Breast epithelium (tissue), 4 donors: ENCODE measurements at places on chromosomes 7 and 10. TPM values are rescaled to one million over a fixed set of nuclear protein-coding genes. Genes with fewer than 3 reads are reported as not detected.
A peak's percentile ranks its signal among the peaks of the same experiment; 100 is the strongest.

GRCh38 chr10:130137090-130137448 lies 878 bp downstream of the GLRX3 start:
- H3K27ac ChIP-seq = peak overlapping the region; percentile 84
- no peaks in the 10 kb centered on the region for H3K36me3 ChIP-seq
- no peaks in the 10 kb centered on the region for H3K27me3 ChIP-seq
- no peaks in the 10 kb centered on the region for H3K4me1 ChIP-seq

DNA sequence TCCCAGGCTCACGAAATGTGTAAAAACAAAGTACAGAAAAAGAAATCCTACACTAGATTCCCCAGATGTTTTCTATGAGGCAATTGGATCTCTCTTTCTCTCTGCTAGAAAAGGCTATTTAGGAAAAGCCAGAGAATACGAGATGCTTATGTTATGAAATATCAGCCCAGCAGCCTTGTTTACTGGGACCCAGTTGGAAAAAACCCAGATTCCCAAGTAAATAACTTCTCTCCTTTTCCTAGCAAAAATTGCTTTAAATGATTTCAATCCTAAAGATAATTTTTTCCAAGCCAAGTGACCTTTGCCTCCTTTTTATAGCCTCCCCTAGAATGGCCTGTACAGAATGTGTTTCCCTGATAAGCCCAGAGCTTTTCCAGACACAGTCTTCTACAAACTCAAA lies 199.3 kb downstream of the PLXNA4 start:
- no peak overlapping the region for H3K4me3 ChIP-seq
- H3K27me3 ChIP-seq = no peaks in the 10 kb centered on the region
- H3K36me3 ChIP-seq = no peaks in the 10 kb centered on the region
- H3K4me1 ChIP-seq = no peaks in the 10 kb centered on the region
- no peak overlapping the region for H3K27ac ChIP-seq

- no peaks in the 10 kb centered on the region for H3K36me3 ChIP-seq
- no peak overlapping the region for H3K27ac ChIP-seq
- no peak for DNase-seq
- no peaks in the 10 kb centered on the region for H3K27me3 ChIP-seq
- H3K4me1 ChIP-seq = no peaks in the 10 kb centered on the region
Measured at GRCh38 chr10:35200487-35200886, 73.8 kb downstream of the CREM start.

DNA sequence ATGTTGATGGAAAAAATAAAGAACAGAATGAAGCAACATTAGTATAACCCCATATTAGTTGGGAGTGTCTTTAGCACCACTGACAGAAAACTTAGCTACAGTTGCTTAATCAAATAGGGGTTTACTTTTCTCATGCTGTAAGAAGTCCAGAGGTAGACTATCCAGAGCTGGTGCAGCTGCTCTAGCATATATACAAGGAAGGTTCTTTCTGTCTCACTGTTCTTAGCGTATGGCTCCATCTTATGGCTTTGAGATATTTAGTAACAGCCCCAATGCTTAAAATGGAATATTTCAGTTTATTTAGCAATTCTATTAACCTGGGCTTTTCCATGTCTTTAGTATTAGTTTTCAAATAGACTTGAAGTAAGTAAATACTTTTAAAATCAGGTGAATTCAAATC lies 15.2 kb upstream of the WNT2 start:
- no peaks in the 10 kb centered on the region for H3K36me3 ChIP-seq

- no peak overlapping the region for H3K27ac ChIP-seq
- H3K4me3 ChIP-seq = no peak overlapping the region
- no peaks in the 10 kb centered on the region for H3K27me3 ChIP-seq
Measured at GRCh38 chr7:46577394-46577793, 656.3 kb upstream of the IGFBP3 start.

DNA sequence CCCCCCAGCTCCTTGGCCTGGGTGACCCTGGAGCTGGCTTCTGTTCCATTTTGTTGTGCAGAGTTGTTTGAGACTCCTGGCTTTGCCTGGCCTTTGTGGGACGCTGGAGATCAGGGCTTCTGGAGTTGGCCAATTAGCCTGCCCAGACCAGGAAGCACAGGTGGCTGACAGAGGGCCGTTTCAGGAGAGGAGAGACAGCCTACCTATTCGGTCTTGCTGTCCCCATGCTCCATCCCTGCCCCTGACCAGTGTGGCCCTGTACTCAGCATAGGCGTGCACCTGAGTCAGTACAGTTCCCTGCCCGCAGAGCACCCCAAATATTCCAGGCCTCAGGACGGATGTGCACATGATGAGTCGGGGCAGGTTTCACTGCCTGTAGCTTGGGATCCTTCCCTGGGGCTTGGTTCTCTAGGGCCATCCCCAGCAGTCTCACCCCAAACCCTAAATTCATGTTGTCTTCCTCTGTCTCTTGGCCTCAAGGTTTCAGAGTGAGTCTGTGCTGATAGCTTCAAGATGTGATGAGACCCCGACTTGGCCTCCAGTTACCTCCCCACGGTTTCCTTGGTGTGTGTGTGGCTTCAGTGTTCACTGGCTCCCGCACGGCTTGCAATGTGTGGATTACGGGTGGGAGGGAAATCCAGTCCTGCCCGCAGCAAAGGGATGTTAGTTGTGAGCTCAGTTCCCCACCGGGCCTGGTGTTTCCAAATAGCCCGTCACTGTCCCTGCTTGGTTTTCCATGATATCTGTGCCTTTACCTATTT lies 44.7 kb downstream of the HTRA1 start:
- H3K4me1 ChIP-seq = peaks cover 8% of the 10 kb centered on the region
- DNase-seq = no peak
- no peak overlapping the region for H3K4me3 ChIP-seq
- H3K27me3 ChIP-seq = no peaks in the 10 kb centered on the region
- H3K27ac ChIP-seq = no peak overlapping the region

DNA sequence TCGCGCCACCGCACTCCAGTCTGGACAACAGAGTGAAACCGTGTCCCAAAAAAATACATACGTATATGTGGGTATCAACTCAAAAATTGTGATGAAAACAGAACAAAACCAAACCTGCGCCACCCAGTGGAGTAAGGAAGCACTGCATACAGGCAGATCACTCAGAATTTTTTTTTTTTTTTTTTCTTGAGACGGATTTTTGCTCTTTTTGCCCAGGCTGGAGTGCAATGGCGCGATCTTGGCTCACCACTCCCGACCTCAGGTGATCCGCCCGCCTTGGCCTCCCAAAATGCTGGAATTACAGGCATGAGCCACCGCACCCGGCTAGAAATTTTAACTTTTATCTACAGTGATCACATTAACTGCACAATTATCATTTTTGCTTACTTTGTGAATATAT lies 9.1 kb upstream of the TMEM236 start:
- no peaks in the 10 kb centered on the region for H3K27me3 ChIP-seq
- no peaks in the 10 kb centered on the region for H3K4me1 ChIP-seq
- no peaks in the 10 kb centered on the region for H3K36me3 ChIP-seq

DNA sequence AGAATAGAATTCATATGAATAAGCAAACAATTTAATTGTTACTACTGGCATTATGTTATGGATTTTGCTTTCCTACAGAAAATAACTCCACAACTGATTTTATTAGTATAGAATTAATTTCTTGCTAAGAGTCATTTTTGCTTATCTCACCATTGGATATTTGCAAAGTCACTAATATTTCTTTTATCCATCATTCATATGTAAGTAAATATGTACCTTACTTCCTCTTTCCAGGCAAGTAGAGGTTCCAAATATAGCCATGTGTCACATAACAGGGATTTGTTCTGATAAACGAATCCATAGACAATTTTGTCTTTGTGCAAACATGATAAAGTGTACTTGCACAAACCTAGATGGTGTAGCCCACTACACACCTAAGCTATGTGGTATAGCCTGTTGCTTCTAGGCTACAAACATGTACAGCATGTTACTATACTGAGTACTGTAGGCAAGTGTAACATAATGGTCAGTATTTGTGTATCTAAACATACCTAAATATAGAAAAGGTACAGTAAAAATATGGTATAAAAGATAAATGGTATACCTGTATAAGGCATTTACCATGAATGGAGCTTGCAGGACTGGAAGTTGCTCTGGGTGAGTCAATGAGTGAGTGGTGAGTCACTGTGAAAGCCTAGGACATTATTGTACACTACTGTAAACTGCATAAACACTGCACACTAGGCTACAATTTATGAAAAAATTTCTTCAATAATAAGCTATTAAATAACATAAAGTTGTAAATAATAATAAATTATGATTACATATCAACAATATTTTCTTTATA lies 18.3 kb downstream of the KLLN start:
- no peak overlapping the region for H3K27ac ChIP-seq
- no peak overlapping the region for H3K4me3 ChIP-seq
- no peaks in the 10 kb centered on the region for H3K4me1 ChIP-seq
- H3K36me3 ChIP-seq = no peaks in the 10 kb centered on the region
- DNase-seq = no peak

- no peak overlapping the region for H3K27ac ChIP-seq
- no peak for DNase-seq
- H3K4me3 ChIP-seq = no peak overlapping the region
- H3K36me3 ChIP-seq = no peaks in the 10 kb centered on the region
Measured at GRCh38 chr7:55280031-55280454, 85.1 kb upstream of the LANCL2 start.

DNA sequence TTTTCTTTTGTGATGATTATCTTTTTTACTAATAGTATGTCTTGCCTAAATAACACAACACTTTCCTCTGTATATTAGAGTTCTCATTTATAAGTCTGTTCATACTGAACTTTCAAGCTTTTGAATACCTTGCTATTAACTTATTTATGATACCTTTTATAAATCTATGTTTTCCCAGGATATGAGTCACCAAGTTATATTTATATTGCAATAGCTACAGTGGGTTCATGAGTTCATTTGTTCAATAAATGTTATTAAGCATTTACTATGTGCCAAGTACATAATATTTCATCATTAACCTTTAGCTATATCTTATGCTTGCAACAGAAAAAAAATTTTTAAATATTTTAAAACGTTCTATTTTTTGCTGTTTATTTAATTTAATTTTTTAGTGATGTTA lies 18.3 kb downstream of the CLCN1 start:
- no peak for DNase-seq
- no peaks in the 10 kb centered on the region for H3K27me3 ChIP-seq
- H3K4me3 ChIP-seq = no peak overlapping the region
- H3K36me3 ChIP-seq = no peaks in the 10 kb centered on the region
- H3K27ac ChIP-seq = no peak overlapping the region
- no peaks in the 10 kb centered on the region for H3K4me1 ChIP-seq

GRCh38 chr10:90007226-90007625 lies 305.8 kb downstream of the KIF20B start:
- no peak overlapping the region for H3K27ac ChIP-seq
- DNase-seq = no peak
- H3K4me1 ChIP-seq = no peaks in the 10 kb centered on the region
- H3K27me3 ChIP-seq = no peaks in the 10 kb centered on the region
- no peak overlapping the region for H3K4me3 ChIP-seq

GRCh38 chr7:158102897-158103296 lies 484.7 kb downstream of the PTPRN2 start:
- H3K27ac ChIP-seq = no peak overlapping the region
- no peaks in the 10 kb centered on the region for H3K4me1 ChIP-seq

- H3K36me3 ChIP-seq = no peaks in the 10 kb centered on the region
- no peak overlapping the region for H3K27ac ChIP-seq
- H3K27me3 ChIP-seq = no peaks in the 10 kb centered on the region
- H3K4me3 ChIP-seq = no peak overlapping the region
Measured at GRCh38 chr10:59622320-59623132, 87.1 kb downstream of the SLC16A9 start.

- peaks cover 15% of the 10 kb centered on the region for H3K27me3 ChIP-seq
- no peak overlapping the region for H3K4me3 ChIP-seq
- no peaks in the 10 kb centered on the region for H3K4me1 ChIP-seq
- no peak for DNase-seq
- H3K27ac ChIP-seq = no peak overlapping the region
- no peaks in the 10 kb centered on the region for H3K36me3 ChIP-seq
Measured at GRCh38 chr7:26510231-26510957, 218.7 kb downstream of the SNX10 start.

- no peaks in the 10 kb centered on the region for H3K4me1 ChIP-seq
- no peak for DNase-seq
- H3K4me3 ChIP-seq = no peak overlapping the region
- H3K36me3 ChIP-seq = no peaks in the 10 kb centered on the region
Measured at GRCh38 chr10:580778-581177, 108.7 kb downstream of the DIP2C start.

GRCh38 chr10:652233-652632 lies 37.2 kb downstream of the DIP2C start:
- no peaks in the 10 kb centered on the region for H3K27me3 ChIP-seq
- no peak overlapping the region for H3K27ac ChIP-seq
- DNase-seq = no peak
- no peaks in the 10 kb centered on the region for H3K36me3 ChIP-seq
- H3K4me1 ChIP-seq = no peaks in the 10 kb centered on the region
- H3K4me3 ChIP-seq = no peak overlapping the region

DNA sequence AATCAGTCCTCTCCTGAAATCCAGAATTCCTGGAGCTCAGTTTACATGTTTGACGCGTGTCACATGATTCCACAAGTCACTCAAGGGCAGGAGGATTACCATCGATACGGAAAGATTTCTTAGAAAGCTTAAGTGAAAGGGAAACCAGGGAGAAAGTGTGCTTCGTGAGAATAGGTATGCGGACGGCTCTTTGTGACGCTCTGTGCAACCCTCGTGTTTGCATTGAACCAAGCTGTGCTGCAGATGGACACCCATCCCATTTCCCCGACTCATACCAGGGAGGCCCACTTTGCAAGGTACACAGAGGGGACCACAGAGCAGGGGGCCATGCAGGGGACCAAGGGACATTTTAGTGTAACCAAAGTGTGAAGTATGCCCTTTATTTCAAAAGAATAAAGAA lies 43.2 kb downstream of the IKZF1 start:
- no peaks in the 10 kb centered on the region for H3K36me3 ChIP-seq
- no peak overlapping the region for H3K4me3 ChIP-seq
- no peaks in the 10 kb centered on the region for H3K4me1 ChIP-seq
- no peak for DNase-seq
- H3K27me3 ChIP-seq = no peaks in the 10 kb centered on the region
- no peak overlapping the region for H3K27ac ChIP-seq

DNA sequence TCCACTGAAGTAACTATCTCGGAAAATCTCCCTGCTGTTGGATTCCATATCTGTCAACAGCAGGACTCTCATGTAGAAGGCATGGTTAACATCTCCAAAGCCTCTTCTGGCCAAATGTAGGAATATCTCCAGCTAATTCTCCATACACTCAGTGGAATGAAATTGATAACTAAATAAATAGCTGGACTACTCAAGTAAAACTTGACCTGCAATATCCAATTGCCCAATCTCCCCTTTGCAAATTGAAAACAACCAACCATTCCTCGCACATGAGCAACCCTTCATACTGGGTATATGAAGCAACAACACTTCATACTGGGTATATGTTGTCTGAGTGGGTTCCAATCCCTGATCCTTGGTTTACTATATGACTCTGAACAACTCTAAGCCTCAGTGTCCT lies 105.4 kb upstream of the KMT2E start:
- no peak for DNase-seq
- H3K36me3 ChIP-seq = no peaks in the 10 kb centered on the region
- no peaks in the 10 kb centered on the region for H3K4me1 ChIP-seq
- no peaks in the 10 kb centered on the region for H3K27me3 ChIP-seq
- H3K27ac ChIP-seq = no peak overlapping the region
- H3K4me3 ChIP-seq = no peak overlapping the region

GRCh38 chr10:12448340-12448728 lies 99.0 kb downstream of the CAMK1D start:
- H3K27ac ChIP-seq = peak overlapping the region; percentile 58
- no peaks in the 10 kb centered on the region for H3K4me1 ChIP-seq
- no peak for DNase-seq
- H3K36me3 ChIP-seq = no peaks in the 10 kb centered on the region

The ZNF655 gene
- total RNA-seq = 110 TPM

The WDR86 gene
- total RNA-seq = 61.5 TPM

The AFAP1L2 gene
- total RNA-seq = 4.2 TPM

The ADGRA1 gene
- total RNA-seq = not detected

The RSPH10B gene
- total RNA-seq = 0.33 TPM
